T-helper 2 cell (primary cell): ENCODE measurements at places on chromosomes 2 and 18.

- DNase-seq = no peak
Observed at GRCh38 chr18:37582261-37582660, 16.7 kb upstream of the CELF4 start.

DNA sequence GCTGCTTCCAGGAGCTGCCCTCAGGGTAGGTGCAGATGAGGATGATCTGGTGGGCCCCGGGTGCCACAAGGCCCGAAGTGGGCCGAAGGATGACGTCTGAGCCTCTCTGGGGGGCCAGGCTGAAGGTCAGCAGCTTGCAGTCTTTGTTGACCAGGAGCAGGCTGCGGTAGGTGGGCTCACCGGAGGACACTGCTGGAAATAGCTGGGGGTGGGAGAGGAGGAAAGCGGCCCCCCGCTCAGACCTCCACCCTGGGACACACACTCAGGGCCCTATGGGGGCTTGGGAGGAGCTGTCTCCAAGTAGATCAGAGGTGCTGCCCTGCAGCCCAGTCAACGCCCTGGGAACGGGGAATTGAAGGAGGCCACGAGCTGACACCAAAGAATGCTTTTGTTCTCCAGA, 17.3 kb downstream of the CFAP65 start:
- DNase-seq = no peak

DNA sequence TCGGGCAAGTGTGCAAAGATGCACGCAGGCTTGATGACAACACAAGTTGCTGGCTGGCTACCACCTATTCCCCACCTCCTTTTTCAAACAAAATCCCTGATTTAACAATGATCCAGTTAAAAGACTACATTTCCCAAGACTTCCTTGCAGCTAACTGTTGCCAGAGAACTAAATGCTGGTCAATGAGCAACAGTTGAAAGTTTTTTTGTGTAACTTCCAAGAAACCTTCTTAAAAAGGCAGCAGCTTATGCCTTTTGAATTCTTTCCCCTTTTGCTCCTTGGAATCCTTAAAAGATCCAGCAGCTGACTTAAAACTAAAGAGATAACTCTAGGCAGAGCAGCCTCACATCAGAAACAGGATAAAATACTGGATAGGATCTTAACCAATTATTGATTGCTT, 38.5 kb downstream of the NPHP1 start:
- no peak for DNase-seq

- no peak for DNase-seq
Observed at GRCh38 chr2:88596141-88596830, 31.0 kb downstream of the EIF2AK3 start.

- DNase-seq = no peak
Observed at GRCh38 chr2:181124497-181124896, 144.1 kb downstream of the UBE2E3 start.

DNA sequence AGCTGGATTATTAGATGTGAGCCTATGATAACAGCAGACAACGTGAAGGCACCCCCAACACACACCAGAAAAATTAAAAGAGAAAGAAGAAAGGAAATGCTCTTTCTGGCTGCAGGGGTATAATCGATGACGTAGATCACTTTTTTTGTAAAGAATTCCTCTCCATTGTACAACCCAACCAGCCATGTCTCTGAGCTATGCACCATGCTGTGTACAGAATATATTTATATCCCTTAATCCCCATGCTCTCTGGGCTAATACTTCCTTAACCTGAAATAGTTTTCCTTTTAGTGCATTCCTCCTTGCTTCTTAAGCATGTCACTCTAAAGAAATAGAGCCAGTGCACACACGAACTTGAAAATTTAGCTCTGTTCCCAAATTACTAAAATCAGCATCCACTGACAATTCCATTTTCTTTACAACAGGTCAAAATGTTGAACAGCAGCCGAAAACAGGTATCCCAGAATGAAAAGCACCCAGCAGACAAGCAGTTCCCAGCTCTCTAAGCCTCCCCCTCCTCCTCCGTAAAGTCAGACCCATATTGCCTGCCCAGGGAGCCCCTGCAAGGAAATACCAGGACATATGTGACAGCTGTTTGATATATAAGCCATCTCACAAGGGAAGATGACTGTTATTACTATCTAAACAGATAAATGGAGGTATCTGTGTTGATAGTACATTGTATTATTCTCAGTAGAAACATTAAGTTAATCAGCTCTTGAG, 247.4 kb upstream of the RAB6C start:
- no peak for DNase-seq

DNA sequence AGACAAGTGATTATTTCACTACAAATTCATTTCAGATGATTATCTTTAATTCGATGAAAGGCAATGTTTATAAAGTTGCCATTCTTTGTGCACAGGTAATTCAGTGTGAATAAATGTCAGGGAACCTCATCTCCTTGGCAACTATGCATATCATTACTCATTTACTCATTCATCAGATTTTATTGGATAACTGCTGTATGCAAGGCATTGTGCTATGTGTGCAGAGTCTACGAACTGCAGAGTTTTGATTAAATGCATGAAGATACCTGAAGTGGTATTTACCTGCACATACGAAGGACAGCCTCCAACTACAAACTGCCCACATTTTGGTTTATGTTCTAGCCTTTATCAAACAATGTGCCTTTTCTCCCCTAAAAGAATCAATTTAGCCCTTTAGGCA, 3.5 kb downstream of the RND3 start:
- DNase-seq = no peak

DNA sequence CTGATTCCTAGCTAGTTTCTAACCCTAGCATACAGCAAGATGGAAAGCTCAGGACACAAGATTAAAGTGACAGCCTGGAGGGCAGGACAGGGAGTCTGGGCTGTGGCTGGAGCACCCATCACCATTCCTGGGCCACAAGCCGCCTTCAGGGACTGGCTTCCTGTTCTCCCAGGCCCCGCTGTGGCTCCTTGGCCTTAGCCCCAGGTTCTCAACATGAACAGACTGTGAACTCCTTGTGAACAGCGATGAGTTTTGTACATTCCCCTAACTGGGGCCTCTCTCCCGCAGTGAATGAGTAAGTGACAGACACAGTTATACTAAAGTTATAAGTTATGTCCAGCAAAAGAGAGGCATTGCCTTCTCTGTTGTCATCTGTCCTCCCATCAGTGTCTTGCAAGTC, 35.9 kb upstream of the SLC14A1 start:
- no peak for DNase-seq

GRCh38 chr2:1856475-1856874, 112.2 kb upstream of the PXDN start:
- DNase-seq = no peak
